ENCODE measurements at places on chromosomes 2 and 18.

DNA sequence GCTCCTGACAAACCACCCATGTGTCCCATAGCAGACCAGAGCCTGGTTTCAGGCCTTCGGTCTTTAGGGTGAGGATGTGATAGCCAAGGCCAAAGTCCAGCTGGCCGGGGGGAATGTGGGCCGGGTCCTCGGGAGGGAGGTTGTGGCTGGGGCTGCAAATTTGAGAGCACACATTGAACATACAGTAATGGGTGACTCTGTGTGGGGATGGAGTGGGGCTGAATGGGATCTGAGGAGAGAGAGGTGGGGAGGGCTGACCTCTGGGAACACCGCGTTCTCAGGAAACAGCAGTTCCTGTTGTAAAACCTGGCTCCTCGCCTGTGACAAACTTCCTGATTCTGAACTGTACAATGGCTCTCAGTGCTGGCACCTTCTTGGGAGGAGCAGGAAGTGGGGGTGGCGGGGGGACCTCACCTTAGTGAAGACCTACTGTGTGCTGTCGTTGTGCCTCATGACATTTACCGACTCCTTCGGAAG is 48.8 kb downstream of the MCFD2 start:
- no peaks in the 10 kb centered on the region for H3K27me3 ChIP-seq
- no peak overlapping the region for H3K27ac ChIP-seq
- no peaks in the 10 kb centered on the region for H3K36me3 ChIP-seq
- no peaks in the 10 kb centered on the region for H3K4me1 ChIP-seq
- DNase-seq: no peak

DNA sequence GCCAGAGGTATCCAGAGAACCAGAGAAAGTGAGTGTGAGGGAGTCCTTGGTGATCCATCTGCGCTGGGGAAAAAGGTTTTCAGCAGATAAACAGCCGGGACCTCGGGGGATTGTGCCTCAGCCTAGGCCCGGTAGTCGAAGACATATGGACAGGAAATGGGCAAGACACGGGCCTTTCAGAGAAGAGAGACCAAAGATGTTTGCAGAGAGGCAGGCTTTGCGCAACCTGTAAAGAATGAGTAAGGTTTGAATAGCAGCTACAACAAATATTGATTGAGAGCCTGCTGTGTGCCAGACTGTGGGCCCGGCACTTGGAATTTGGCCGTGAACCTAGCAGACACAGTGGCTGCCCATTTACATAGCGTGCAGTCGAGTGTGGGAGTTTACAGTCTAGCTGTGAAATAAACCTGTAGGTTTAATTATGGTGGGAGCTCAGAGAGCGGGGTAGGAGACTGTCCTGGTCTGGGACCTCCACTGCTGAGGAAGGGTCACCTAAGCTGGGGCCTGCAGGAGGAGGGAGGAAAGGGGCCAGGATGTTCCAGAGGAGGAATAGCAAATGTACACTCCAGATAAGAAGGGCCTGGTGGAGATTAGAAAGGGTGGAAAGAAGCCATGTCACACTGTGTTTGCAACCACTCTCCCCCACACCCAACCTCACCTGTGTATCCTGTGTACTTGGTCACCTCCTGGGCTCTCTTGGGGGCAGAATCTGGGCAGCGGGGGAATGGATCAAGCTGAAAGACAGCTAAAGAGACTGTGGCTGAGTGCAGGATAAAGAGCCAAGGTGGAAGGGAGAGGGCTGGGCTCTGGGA is 3.0 kb downstream of the SH2D6 start:
- no peak overlapping the region for H3K4me3 ChIP-seq
- no peaks in the 10 kb centered on the region for H3K27me3 ChIP-seq
- H3K36me3 ChIP-seq: no peaks in the 10 kb centered on the region
- H3K4me1 ChIP-seq: peaks cover 33% of the 10 kb centered on the region

GRCh38 chr2:207499114-207499513 is 30.6 kb upstream of the CREB1 start:
- H3K4me3 ChIP-seq: no peak overlapping the region
- H3K27me3 ChIP-seq: no peaks in the 10 kb centered on the region
- no peaks in the 10 kb centered on the region for H3K36me3 ChIP-seq
- no peak overlapping the region for H3K27ac ChIP-seq

- no peaks in the 10 kb centered on the region for H3K36me3 ChIP-seq
- no peaks in the 10 kb centered on the region for H3K4me1 ChIP-seq
- H3K4me3 ChIP-seq: no peak overlapping the region
- DNase-seq: no peak
- H3K27ac ChIP-seq: no peak overlapping the region
- peaks cover 21% of the 10 kb centered on the region for H3K27me3 ChIP-seq
Observed at GRCh38 chr2:142127248-142127647, 3.6 kb downstream of the LRP1B start.

- no peak overlapping the region for H3K27ac ChIP-seq
- no peak for DNase-seq
Observed at GRCh38 chr2:232874677-232875223, 4.7 kb downstream of the SNORC start.

Data from CD4-positive, alpha-beta T cell (primary cell).